ENCODE measurements at places on chromosomes 6 and 20.

GRCh38 chr20:59214606-59215547 lies 51.3 kb downstream of the ZNF831 start:
- no peak for DNase-seq

DNA sequence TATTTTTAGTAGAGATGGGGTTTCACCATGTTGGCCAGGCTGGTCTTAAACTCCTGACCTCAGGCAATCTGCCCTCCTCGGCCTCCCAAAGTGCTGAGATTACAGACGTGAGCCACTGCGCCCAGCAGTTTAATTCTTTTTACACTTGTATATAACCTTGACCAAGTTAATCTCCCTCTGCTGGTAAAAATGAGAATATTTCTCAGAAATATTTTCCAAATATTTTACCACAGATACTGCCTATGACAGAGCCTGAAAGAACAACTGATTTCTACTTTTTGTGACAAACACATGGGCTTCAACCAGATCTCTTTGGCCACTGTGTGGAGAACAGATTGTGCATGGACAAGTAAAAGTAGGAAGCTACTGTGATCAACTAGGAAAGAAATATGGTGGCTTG lies 21.2 kb upstream of the NHSL1 start:
- no peak for DNase-seq

- peak; percentile 52 for DNase-seq
Measured at GRCh38 chr6:169263836-169264608, 10.4 kb upstream of the THBS2 start.

- peak; percentile 74 for DNase-seq
Measured at GRCh38 chr6:28655164-28655563, 129.5 kb downstream of the GPX5 start.

DNA sequence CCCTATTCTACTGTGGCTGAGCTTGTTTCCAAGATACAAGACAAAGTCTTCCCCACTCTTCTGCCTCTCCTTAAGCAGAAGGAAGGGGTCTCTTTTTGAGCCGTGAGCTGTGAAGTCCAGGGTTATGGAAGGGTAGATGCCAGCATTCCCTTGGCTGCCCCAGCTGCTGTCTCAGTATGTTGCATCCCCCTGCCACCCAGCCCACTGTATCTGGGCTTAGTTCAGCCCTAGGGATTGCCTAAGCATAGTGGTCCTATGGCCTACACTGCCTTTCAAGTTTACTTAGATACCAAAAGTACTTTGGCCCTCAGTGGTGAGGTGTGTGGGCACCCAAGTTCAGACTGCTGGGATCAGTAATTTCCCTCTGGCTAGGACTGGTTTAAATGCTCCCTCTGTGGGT lies 421.9 kb upstream of the KHDRBS2 start:
- DNase-seq, result no peak

All from islet precursor cell (in vitro differentiated cells).